ENCODE measurements at places on chromosomes 5 and 9.

GRCh38 chr9:108437656-108438055, 418.1 kb downstream of the ACTL7B start:
- DNase-seq: no peak

GRCh38 chr5:154244476-154244875, 53.9 kb downstream of the GALNT10 start:
- no peak for DNase-seq

DNA sequence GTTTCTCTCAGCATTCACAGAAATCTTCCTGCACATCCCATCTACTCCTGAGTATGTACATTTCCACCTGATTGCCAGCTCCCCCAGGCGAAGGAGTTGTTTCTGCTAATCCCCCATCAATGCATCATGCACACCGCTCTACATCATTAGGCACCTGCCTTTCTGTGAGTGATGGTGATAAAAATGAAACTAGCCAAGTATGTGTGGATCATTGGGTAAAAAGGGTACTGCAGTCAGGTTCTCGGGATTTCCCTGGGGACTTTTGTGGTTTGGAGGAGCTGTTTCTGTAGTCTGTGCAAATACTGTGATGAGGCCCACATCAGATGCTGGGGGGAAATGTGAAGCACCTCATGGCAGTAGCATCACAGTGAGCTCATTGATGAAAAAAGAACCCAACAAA, 30.4 kb downstream of the CAMK4 start:
- DNase-seq: no peak

- DNase-seq: no peak
Observed at GRCh38 chr5:112316731-112317130, 102.3 kb downstream of the EPB41L4A start.

- DNase-seq: no peak
Observed at GRCh38 chr5:33048315-33048714, 337.2 kb downstream of the NPR3 start.

DNA sequence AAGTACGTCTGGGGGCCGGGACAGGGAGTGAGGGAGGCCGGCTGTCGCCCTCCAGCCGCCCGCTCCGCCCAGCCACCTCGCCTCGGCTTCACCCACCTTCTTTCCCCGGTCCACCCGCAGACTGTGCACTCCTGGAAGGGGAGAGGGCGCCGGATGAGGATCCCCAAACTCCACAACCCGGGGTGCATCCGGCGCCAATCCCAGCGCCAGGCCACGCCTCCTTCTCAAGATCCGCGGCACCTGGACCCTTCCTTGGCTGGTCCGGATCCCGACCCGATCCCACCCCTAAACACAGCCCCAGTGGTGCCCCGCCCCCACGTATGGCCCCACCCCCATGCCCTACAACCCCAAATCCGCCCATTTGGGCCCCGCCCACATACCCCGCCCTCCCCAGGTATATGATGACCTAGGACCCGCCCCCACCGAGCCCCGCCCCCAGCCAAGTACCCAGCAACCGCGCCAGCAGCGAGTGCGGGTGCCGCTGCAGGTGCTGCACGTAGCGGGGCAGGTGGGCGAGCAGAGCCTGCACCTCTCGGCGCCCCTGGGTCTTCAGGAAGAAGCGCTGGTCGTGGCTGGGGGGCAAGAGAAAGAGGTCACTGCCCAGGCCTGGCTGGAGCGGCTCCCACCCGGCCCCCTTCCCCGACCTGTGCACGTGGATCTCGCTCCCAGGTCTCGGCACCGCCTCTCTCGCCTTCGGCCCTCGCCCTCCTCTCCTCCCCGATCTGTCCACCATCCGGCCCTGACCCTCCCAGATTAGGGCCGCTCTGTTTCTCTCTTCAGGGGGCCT, 3.2 kb downstream of the PIP5KL1 start:
- no peak for DNase-seq

- no peak for DNase-seq
Observed at GRCh38 chr9:126614455-126615244, 922 bp downstream of the LMX1B start.

- DNase-seq: peak; percentile 77
Observed at GRCh38 chr5:176438959-176439757, 9.0 kb upstream of the FAF2 start.

- DNase-seq: no peak
Observed at GRCh38 chr9:121887553-121888437, 205.3 kb downstream of the TTLL11 start.

DNA sequence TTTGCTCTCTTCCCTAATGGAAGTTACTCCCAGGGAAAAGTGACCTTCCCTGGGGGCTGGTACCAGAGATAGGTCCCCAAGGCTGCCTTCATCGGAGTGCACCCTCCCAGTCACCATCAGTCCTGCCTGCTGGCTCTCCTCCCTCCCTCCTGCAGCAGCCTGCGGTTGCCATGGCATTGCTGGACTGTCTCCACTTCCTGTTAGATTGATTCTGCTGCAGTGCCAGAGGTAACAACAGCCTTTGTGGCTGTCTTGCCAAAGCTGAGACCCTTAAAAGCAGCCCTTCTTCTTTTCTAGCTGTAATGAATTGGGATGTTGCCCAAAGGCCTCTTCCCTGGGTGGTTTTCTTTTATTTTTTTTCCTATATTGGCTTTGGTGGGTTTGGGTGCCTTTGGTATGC, 78.1 kb upstream of the PRLR start:
- DNase-seq: no peak

Measured in HS-5 (cell line).